ENCODE measurements at places on chromosomes 12 and 14.

- H3K27me3 ChIP-seq, result no peaks in the 10 kb centered on the region
- H3K27ac ChIP-seq, result no peak overlapping the region
- H3K36me3 ChIP-seq, result no peaks in the 10 kb centered on the region
- H3K4me3 ChIP-seq, result no peak overlapping the region
- DNase-seq, result peak; percentile 13
These were observed 9.6 kb downstream of the FAIM2 start for GRCh38 chr12:49893753-49894750.

DNA sequence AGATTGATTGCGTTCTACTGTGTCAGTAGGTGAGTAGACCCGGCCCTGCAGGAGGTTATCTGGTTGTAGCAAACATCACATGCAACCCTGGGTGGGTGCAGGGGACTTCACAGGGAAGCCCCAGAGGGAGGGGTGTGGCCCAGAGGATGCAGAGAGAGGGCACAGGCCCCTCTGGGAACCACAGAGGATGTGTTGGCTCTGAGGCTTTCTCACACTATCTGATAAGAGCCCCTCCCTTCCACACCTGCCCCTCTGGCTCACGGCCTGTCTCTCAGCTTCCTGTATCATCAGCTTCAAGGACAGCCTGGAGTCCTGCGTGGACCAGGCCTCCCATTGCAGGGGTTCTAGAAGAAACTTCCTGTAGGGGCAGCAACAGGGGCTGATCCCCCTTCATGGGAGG, 101.9 kb downstream of the RIN3 start:
- H3K27ac ChIP-seq, result peak overlapping the region; percentile 73
- DNase-seq, result peak; percentile 74
- H3K27me3 ChIP-seq, result no peaks in the 10 kb centered on the region
- H3K36me3 ChIP-seq, result no peaks in the 10 kb centered on the region

DNA sequence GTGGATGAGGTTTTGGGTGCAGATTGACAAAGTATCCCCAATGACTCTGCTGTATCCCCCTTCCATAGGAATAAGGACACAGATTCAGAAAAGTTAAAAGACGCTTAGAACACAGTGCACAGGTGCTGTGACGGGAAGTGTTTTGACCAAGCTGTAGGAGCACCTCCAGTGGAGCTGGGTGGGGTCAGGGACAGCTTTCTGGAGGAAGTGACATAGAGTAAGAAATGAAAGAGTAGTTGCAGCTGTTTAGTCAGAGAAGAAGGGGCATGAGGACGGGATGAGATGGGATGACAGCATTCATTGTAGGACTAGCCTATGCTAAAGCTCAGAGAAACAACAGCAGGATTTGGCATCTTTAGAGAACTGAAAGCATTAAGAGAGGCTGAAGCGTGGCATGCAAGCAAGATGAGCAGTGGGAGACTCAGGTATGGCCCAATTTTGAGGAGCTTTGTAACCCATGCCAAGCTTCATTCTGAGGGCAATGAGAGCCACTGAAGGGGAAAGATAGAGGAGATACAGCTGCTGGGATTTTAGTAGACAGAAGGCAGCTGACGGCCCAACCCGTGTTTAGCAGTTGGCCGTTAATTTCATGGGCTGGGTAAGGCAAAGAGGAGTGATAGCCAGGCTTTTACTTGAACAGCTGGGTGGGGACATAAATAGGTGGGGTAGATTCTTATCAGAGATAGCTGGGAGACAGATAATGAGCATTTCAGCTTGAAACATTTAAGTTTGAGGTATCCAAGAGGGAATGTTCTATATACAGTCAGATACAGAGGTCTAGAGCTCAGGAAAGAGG, 131.8 kb upstream of the KRAS start:
- H3K36me3 ChIP-seq, result no peaks in the 10 kb centered on the region
- peaks cover 49% of the 10 kb centered on the region for H3K4me1 ChIP-seq
- DNase-seq, result peak; percentile 38
- H3K27ac ChIP-seq, result peak overlapping the region; percentile 26

DNA sequence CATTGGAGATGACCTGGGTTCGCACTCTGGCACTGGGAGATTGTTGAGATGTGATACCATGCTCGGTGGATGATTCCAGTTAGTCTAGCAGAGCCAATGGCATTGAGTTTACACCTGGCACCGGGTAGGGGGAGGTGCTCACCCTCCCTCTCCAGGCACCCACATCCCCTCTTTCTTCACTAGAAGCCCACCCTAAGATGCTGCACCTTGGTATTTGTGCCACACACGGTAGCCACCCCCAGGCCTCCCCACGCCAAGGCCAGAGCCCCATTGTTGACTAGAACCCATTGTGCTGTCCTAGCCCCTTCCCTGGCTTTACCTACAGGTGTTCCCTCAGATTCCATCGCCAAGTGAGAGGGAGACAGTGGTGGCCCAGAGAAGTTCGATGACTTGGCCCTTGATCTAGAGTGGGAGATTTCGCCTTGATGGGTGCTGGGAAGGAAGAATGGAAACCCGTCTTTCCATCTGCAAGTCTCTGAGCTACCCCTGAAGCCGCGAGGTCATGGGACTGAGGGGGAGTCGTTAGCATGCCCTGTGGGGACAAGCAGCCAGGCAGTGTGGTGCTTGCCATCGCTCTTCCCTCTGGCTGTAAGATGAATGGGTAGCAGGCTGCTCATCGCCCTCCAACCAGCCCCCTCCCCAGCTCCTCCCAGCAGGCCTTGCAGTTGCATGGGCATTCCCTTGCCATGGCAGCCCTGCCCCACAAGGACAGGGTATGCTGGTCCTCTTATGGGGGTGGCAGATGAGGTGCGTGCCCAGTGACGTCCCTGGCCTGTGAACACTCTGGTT, 8.7 kb downstream of the CCND2 start:
- peaks cover 93% of the 10 kb centered on the region for H3K36me3 ChIP-seq
- no peaks in the 10 kb centered on the region for H3K27me3 ChIP-seq
- DNase-seq, result no peak
- H3K27ac ChIP-seq, result peak overlapping the region; percentile 57
- H3K4me1 ChIP-seq, result peaks cover 92% of the 10 kb centered on the region

GRCh38 chr14:77052281-77053044, 24.0 kb upstream of the IRF2BPL start:
- H3K27me3 ChIP-seq, result no peaks in the 10 kb centered on the region
- no peak overlapping the region for H3K4me3 ChIP-seq
- peaks cover 25% of the 10 kb centered on the region for H3K4me1 ChIP-seq
- no peak for DNase-seq
- no peaks in the 10 kb centered on the region for H3K36me3 ChIP-seq

DNA sequence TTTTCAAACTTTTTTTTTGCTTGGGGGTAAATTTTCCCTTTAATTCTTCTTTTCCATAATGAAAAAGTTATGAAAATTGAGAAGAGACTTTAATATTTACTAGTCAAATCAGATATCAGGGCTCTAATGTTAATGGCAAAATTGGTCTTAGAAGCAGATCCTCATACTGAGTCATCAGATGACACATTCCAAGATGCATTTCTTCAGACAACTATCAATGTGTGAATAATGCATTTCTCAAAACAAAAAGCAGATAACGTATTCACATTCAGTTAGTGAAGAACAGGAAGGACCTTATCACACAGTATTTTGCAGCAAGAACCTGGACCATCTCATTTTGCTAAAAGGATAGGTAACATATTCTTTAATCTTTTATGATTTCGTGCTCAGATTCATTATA, 130.7 kb downstream of the GPHN start:
- peaks cover 3% of the 10 kb centered on the region for H3K4me1 ChIP-seq
- no peaks in the 10 kb centered on the region for H3K27me3 ChIP-seq
- H3K27ac ChIP-seq, result no peak overlapping the region
- no peaks in the 10 kb centered on the region for H3K36me3 ChIP-seq
- no peak overlapping the region for H3K4me3 ChIP-seq

DNA sequence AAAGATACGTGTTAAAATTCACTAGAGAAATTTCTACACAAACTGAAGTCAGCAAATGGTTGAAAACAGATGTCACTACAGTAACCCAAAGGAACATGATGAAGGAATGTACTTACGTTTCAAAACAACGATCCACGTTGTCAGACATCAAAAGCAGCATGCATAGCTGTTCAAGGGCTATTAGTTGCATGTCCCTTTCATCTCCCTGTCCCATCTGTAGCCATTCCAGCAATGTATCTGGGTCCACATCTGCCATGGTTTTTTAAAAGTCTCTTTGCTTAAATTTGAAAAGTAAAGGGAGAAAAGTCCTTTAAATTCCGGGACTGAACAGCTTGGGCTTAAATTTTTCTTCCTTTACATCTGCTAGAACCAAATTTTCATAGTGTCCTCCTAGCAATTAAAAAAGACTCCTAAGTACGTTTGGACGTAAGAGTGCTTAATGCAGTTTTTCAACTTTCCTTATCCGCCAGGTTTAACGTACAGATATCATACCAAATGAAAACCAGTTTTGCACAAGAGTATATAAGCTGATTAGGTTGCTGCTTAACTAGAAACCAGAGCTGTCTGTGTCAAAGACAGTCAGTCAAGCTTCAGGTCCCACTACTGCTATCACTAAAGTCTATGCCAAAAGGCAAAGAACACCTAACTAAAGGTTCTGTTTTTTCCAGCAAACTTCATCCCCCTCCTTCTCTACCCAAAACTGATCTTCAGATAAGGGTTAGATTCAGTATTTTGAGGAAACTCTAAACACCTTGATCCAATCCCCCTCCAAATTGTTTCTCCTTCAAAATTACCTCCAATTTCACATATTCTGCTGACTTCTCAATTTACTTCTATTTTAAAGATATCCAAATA, 1.7 kb downstream of the HECTD1 start:
- H3K27me3 ChIP-seq, result no peaks in the 10 kb centered on the region
- H3K36me3 ChIP-seq, result peaks cover 29% of the 10 kb centered on the region
- DNase-seq, result no peak
- peak overlapping the region; percentile 87 for H3K27ac ChIP-seq
- peak overlapping the region; percentile 76 for H3K4me3 ChIP-seq
- peaks cover 57% of the 10 kb centered on the region for H3K4me1 ChIP-seq

DNA sequence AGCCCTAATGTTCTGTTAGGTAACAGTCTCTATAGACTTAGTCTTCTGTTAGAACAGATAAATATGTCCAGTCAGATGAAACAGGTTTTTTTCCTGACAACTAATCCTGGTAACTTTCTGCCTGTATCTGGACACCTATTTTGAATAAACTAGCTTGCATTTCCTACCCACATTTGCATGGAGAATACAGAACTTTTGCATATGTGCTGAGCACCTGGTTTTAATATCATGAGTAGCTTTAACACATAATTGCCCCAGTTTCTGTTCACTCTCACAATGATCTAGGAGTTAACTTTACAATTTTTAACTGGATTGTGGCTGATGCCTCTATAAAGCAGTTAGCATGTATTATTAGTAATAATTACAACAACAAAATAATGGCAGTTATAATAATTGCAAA, 111.7 kb downstream of the KTN1 start:
- no peak overlapping the region for H3K4me3 ChIP-seq
- no peak for DNase-seq
- H3K36me3 ChIP-seq, result peaks cover 4% of the 10 kb centered on the region

- DNase-seq, result no peak
These were observed 26.1 kb downstream of the CEP170B start for GRCh38 chr14:104891121-104891551.

DNA sequence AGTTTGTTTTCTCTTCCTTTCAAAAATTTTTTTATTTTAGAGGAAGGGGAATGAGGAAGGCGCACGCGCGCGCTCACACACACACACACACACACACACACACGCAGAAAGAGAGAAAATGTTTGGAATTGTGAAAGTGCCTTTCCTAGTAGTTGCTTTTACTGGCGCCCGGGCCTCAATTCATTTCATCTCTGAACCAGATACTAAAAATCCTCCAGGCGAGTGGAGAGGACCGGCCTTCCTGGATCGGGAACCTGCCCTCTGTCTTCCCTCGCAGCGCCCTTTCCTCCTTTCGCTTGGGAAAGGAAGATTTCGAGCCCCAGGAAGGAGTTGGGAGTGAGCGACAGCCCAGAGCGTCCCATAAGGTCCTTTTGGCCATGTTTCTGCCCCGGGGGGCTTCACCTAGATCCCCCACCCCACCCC, 7.8 kb upstream of the TBX3 start:
- peaks cover 1% of the 10 kb centered on the region for H3K36me3 ChIP-seq
- DNase-seq, result no peak
- H3K4me1 ChIP-seq, result peaks cover 1% of the 10 kb centered on the region
- peaks cover 87% of the 10 kb centered on the region for H3K27me3 ChIP-seq
- H3K27ac ChIP-seq, result no peak overlapping the region

DNA sequence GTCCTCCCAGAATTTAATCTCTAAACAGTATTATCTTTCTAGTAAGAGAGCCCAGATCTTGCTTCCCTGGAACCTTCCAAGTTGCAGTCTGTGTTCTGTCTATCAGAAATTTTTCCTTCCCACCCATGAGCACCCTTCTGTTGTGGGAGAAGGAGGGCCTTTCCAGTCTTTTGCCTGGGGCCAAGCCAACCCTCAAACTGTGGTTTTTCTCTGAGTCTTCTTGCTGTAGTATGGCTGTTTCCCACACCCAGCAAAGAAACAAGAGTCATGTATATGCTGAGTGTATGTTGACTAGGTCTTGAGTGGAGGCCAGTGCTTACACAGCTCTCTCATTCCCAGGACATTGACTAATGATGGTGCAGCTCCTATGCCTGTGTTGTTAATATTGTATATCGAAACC, 104.5 kb downstream of the TGFB3 start:
- H3K36me3 ChIP-seq, result peaks cover 4% of the 10 kb centered on the region
- no peak overlapping the region for H3K27ac ChIP-seq
- DNase-seq, result no peak

GRCh38 chr12:79634957-79635471, 55.8 kb downstream of the PAWR start:
- no peak overlapping the region for H3K4me3 ChIP-seq
- H3K4me1 ChIP-seq, result no peaks in the 10 kb centered on the region
- H3K27me3 ChIP-seq, result no peaks in the 10 kb centered on the region
- H3K36me3 ChIP-seq, result no peaks in the 10 kb centered on the region
- H3K27ac ChIP-seq, result no peak overlapping the region

- no peaks in the 10 kb centered on the region for H3K36me3 ChIP-seq
- H3K4me1 ChIP-seq, result no peaks in the 10 kb centered on the region
- no peak overlapping the region for H3K27ac ChIP-seq
- no peak overlapping the region for H3K4me3 ChIP-seq
- no peak for DNase-seq
These were observed 58.2 kb downstream of the LRRC74A start for GRCh38 chr14:76884394-76884793.

- peaks cover 8% of the 10 kb centered on the region for H3K36me3 ChIP-seq
- no peak overlapping the region for H3K27ac ChIP-seq
- H3K4me3 ChIP-seq, result no peak overlapping the region
- H3K4me1 ChIP-seq, result peaks cover 42% of the 10 kb centered on the region
These were observed 62.3 kb downstream of the ACADS start for GRCh38 chr12:120787889-120788288.

- H3K36me3 ChIP-seq, result peaks cover 4% of the 10 kb centered on the region
- peaks cover 34% of the 10 kb centered on the region for H3K4me1 ChIP-seq
- H3K4me3 ChIP-seq, result no peak overlapping the region
- H3K27me3 ChIP-seq, result no peaks in the 10 kb centered on the region
- no peak overlapping the region for H3K27ac ChIP-seq
These were observed 498.4 kb downstream of the PCNX1 start for GRCh38 chr14:71405676-71406075.

Data from activated CD4-positive, alpha-beta memory T cell treated with anti-CD3 and anti-CD28 coated beads for 36 hours (primary cell).